ENCODE measurements at places on chromosomes 1 and 21. TPM values are rescaled to one million over a fixed set of nuclear protein-coding genes. Genes with fewer than 3 reads are reported as not detected.

The LORICRIN gene
- total RNA-seq: not detected

The CFHR4 gene
- total RNA-seq: not detected

The DYNLT5 gene
- total RNA-seq: not detected

The PER3 gene
- total RNA-seq: 23.9 TPM

The CDC14A gene
- 8.0 TPM for total RNA-seq

The TTC39A gene
- 52.5 TPM for total RNA-seq

The C1orf94 gene
- total RNA-seq: not detected

The MMEL1 gene
- total RNA-seq: not detected

The CAMSAP2 gene
- total RNA-seq: 8.2 TPM

GRCh38 chr1:54870869-54871268 is 16.1 kb downstream of the DHCR24 start:
- DNase-seq: no peak

GRCh38 chr1:186530109-186530508 is 69.2 kb upstream of the PDC start:
- no peak for DNase-seq

DNA sequence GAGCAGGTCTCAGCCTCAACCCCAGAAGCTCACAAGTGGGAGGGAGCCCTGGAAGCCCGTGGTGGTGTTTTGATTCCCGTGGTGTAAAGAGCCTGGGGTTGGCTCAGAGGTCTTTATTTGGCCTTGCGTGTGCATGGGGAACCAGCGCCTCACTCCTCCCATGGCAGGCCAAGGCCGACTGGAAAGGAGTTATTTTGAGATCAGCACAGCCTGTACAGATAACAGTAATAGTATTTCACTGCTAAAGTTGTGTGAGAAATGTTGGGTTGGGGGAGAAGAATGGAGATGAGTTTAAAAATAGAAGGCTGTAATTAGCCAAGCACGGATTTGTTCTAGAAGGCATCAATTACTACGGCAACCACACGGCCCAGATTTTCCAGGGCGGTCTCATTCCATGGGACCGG is 186.5 kb downstream of the DYRK1A start:
- DNase-seq: no peak

DNA sequence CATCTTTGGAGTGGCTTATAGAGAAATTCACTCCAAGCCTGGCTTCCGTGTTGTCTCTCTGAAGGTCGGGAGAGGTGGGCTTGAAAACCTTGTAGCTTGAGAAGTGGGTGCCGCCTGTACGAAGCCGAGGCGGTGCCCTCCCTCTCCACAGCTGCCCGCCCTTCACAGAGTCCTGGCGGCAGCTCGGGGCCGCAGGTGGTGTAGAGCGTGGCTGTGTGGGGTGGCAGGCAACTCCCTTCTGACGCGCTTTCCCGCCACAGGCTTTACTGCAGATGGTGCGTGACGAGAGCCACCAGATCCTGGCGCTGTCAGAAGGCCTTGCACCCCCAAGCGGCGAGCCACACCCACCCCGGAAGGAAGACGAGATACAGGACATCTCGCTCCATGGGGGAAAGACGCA is 33.1 kb upstream of the DIP2A start:
- no peak for DNase-seq

- DNase-seq: peak; percentile 12
Measured at GRCh38 chr1:202349206-202349928, 868 bp downstream of the PPP1R12B start.

DNA sequence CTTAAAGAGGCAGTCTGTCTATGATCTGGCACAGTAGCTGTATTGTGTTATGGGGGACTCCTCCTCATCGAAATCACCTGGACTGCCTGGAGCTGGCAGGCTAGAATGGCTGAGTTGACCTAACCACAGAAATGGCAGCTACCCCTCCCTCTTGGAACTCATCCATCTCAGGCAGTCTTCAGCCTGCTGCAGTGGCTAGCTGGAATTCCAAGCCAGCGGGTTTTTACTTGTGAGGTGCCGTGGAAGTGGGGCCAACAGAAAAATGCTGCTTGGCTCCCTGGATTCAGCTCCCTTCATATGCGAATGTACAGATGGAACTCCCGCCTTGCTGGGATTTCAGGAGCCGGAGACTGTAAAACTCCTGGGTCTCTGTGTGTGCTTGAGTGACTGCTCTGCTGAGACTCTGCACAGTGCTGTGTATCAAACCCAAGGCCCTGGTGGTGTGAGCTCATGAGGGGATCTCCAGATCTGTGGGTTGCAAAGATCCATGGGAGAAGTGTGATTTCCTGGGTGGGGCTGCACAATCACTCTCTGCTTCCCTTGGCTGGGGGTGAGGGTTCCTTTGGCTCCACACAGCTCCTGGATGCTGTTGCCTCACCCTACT is 316.9 kb downstream of the CTH start:
- DNase-seq: no peak

GRCh38 chr1:62337706-62338631 is 18.7 kb upstream of the KANK4 start:
- no peak for DNase-seq

GRCh38 chr21:33384841-33385331 is 18.3 kb upstream of the IFNGR2 start:
- DNase-seq: no peak

DNA sequence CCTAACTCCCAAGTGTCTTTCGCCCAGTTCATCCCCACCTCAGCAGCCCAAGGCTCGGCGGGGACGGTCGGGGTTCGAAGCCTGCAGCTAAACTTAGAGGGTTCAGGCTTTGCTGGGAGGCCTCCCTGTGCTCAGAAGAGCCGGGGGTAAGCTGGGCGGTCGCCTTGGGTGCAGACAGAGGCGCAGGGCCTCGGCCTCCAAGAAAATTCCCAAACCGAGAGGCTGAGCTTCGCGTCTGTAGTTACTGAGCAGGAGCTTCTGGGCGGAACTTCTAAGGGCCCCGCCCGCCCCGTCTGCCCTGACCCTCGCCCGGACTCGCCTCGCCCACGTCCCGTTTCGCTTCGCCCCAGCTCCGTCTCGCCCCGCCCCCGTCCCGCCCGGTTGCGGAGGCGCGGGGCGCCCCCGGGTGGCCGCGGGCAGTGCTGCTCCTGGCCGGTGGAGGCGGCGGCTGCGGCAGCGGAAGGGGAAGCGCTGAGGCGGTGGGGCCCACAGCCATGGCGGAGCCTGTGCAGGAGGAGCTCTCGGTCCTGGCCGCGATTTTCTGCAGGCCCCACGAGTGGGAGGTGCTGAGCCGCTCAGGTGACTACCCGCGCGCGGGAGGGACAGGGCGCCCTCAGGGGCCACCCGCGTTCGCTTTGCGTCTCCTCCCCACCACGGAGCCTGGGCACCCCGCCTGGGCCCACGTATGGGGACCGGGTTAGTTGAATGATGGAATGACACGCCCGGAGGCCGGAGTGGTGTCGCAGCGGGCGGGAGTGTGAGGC is at the start of gene RWDD3:
Gene RWDD3 (plus strand): TSS at position 474 of the 764 bp plus-strand sequence. CDS start 21 bp downstream, at position 495.
- DNase-seq: peak; percentile 96

DNA sequence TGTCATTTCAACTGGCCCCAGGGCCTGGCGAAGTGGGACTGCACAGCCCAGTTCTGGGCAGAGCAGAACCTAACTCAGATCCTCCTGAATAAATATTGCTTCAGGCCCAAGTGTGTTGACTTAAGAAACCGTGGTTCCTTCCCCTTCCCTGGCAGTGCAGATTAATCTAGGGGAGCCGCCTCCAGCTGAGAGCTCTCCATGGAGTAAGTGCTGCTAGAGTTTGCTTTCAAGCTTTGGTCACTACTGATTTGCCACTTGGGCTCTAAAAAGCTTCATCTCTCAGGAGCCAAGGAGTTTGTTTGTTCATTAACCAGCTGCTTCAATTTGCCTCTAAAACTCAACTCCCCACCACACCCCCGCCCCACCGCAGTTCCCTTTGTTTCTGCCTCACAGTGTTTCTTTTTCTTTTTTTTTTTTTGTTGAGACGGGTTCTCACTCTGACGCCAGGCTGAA is 112.1 kb downstream of the DTL start:
- DNase-seq: peak; percentile 19

DNA sequence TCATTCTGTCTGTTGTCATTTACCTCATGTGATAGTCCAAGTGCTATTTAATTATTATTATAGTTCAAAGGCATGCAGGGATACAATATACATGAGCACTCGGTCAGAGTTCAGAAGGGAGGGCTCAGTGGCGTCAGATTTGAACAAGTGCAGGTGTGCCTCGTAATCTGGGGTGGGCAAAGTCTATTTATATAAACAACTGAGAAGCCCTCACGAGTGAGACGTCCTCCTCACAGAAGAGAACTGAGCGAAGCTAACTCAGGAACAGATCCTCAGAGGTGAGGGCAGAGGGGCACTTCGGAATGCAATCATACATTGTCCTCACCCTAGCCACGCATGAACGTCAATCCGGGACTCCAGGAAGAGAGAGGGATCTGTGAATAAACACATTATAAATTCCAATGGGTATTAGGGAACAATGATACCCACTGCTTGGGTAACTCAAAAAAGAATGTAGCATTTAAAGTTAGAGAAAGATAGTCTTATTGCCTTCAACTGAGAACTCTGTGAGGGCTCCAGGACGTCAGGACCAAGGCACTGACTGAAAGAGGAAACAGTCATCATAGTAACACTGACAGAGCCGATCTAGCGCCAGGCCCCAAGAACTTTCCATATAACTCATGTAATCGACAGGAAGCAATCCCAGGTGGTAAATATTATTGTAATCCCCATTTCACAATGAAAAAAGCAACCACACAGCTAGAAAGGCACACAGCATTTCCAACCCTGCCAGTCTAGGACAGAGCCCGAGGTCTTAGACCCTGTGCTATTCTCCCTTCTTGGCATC is 127.1 kb upstream of the B3GALT2 start:
- DNase-seq: peak; percentile 19

DNA sequence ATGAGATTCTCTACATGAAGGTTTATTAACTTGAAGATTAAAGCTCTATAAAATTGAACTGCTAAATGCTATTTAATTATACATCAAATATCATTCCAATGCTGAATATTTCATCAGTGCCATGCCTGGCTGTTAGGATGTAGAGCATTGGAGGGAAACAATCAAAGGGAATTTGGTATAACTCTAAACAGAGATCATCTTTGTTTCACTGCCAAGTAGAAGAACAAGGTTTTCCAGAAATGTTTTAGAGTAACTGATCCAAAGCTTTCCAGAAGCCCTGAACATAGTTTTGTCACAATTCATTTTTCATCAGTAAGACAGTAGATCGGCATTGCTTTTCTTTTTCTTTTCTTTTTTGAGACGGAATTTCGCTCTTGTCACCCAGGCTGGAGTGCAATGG is 5.9 kb upstream of the DSTYK start:
- DNase-seq: no peak
